Muscle of arm (tissue), 14 donors: ENCODE measurements at places on chromosomes 5 and 9.

GRCh38 chr5:17910318-17910717 lies 276.1 kb downstream of the TAF11L14 start:
- DNase-seq: no peak

- DNase-seq: no peak
These were observed 5.5 kb upstream of the GALNT12 start for GRCh38 chr9:98801969-98802371.

DNA sequence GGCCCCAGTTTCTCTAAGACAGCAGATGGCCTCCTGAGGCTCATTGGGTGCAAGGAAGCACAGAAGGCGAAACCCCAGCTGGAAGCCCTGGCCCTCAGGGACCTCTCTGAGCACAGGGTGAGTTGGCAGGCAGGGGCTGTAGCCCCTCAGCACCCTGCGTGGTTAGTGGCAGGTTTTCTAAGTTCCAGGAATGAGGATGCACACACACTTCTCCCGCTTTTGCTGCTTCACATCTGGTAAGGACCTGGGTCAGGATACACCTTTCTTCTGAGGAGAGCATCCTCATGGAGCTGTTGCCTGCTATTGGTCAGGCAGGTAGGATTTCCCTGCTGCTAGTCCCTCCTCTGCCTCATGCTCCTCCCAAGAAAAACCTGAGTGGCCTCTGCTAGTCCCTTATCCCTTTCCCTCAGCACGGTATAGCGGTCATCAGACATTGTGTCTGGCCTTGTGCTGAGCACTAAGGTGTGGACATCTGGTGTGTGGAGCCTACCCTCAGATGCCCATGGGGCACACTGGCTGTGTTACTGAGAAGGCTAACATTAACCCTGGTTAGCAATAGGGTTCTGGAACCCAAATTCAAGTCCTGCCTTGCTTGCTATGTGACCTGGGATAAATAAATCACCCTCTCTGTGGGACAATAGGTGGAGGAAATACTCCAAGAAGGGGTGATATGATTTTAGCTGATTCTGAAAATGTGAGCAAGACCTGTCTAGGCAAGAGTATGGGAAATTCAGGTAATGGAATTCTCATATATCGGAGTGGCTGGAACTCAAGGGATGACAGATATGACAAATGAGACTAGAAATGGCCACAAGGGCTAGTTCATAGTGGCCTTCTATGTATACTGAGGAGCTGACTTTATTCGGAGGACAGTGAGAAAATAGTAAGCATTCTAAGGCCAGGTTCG lies 1.6 kb downstream of the SLC22A4 start:
- DNase-seq: no peak

- no peak for DNase-seq
These were observed 47.8 kb upstream of the INSYN2B start for GRCh38 chr5:170028124-170028523.

DNA sequence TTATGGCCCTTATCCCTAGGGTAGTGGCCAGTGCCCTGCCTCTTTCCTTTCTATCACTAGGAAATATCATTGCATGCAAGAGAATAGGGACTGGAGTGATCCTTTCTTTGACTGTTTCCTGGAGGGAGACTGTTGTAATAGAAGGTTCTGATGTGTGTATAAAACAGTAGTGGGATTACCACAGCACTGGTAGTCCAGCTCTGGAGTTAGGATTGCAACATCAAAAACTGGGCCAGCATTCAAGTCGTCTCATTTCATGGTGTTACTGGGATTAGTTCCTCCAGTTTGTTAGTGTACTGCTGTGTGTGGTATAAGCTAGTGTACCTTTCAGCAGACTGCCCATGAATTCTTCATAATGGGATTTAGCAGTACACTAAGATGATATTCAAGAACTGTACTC lies 45.8 kb downstream of the KIAA1958 start:
- DNase-seq: no peak

DNA sequence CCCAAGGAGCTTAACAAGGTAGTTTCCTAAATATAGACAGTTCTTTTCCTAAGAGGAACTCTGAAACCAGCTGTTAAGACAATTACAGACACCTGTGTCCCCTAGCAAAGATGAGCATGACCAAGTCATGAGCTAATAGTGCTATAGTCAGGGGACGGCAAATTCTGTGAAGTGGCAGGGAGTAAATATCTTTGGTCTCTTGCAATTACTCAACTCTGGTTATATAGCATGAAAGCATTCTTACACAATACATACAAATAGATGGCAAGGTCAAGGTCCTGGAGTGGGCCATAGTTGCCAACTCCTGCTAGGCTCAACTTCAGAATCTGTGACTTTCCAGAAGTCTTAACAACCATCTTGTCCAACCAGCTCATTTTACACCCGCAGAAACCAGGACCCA lies 103.7 kb downstream of the RFK start:
- DNase-seq: no peak
